ENCODE measurements at places on chromosomes 11 and 22.

DNA sequence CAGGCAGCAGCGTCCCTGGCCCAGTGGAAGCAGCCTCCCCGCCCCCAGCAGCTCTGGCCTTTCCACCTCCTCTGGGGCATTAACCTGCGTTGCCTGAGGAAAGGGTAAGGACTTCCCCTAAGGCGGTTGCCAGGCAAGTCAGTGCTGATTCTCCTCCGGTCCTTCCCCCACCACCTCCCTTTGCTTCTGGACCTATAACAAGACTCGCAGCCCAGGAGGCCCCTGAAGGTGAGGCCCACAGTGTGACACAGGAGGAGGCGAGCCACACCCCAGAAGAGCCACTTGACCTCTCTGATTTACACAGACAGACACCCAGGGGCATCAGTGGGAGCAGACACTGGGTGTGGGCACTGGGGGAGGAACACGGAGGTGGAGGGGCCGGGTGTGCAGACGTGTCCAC is 35.4 kb downstream of the ASCL2 start:
- no peak for DNase-seq

DNA sequence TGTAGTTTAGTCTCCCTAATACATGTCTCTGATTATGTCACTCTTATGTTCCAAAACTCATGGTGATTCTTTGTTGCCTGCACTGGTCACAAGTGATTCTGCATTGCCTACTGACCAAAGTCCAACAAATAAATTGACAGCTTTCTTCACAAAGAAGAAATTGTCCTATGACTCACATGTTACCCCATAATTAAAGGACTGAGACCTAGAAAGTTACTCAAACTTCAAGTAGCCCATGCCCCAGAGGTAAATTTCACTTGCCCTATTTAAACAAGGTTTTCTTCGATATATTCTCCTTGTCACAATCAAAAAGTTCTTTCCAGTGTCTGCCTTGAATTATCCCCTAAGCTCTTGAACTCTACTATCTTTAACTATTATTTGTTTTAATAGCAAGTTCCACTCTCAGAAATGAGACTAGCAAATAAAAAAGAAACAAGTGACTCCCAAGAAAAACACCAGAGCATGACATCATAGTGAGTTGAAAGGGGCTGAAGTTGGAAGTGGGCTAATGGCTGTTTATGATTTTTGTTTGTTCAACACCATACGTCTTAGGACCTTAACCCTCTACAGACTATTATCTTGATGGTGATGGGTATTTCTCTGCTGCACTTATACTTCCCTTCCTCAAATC is 94.5 kb upstream of the BLID start:
- no peak for DNase-seq

- peak; percentile 46 for DNase-seq
These were observed 34.7 kb upstream of the CLNS1A start for GRCh38 chr11:77672264-77672663.

GRCh38 chr11:9643751-9644150 is 20.1 kb upstream of the SWAP70 start:
- DNase-seq = no peak

DNA sequence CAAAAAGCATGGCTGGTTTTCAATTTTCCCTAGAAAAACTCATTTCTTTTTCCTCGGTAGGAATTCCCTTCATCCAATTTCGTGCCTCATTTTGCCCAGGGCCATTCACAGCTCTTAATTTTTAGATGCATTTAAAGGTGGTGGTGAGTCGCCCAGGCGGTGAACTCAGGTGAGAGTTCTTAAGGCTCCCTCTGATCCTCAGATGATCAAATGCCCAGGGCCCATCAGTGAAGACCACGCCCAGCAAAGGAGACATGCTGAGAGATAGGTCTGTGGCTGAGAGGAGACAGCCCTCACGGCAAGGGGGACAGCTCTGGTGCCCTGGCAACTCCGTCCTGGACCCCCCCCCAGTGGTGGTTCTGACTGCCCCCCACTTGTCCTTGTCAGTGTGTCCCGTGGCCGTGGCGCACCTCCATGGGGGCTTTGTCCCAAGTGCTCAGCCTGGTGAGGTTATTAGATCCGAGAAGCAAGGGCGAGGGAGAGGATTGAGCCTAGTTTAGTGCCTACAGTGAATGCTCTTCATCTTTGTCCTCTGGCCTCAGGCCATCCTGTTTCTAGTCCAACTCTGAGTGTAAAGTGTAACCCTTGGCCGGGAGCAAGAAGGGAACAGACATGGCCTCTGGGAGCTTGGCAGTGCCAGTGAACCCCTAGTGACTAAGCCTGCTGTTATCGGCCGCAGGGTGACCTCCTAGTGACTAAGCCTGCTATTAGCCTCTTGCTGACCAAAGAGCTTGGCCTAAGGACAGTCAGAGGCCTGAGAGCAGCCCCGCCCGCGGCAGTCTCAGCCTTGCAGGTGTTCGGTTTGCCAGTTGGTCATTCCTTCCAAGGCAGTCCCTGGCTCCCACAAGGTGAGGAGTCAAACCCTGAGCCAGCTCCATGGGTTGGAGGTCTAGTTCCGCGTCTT is 83.5 kb downstream of the CTTN start:
- DNase-seq = no peak

DNA sequence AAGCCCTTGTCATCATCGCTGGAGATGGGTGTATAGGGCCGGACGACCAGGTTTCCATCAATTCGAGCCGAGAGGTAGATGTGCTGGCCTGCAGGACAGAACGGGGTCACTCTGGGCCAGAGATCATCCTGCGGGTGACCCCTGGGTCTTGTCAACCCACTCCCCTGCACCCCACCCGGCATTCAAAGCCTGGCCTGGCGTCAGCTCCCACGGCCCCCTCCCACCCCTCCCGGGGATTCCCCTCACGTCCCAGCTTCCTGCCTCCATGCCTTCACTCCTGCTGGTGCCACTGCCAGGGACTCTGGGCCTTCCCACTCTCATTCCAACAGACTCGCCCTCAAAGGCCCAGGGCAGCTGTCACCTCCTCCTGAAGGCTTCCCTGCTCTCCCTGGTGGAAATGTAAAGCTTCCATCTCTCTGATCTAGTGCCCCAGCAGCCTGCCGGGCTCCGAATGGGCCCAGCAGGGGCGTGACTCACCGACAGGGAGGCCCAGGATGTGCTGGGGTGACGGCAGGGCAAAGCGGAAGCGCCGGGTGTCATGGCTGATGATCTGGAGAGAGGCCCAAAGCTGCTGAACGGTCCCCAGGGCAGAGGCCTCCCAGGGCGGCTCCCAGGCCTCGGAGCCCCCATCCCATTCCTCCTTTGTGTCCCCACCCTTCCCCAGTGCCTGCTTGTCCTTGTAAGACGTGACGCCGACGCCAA is 9.3 kb downstream of the ATP5MGL start:
- DNase-seq = no peak

DNA sequence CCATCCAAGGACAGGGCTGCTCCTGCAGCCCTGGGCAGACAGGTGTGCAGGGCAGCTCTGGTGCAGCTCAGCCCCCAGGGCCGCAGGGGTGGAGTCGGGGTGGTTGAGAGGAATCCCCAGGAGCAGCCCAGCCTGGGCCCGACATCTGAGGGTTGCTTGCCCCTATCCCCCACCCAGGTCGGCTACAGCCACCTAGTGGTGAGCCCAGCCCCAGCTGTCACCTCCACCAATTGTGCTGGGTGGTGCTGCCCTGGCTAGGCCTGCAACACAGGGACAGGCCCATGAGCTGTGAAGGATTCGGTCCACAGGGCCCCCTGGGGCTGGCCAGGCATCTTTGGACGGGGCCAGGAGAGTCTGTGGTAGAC is 29.6 kb downstream of the RTN4R start:
- peak; percentile 19 for DNase-seq

DNA sequence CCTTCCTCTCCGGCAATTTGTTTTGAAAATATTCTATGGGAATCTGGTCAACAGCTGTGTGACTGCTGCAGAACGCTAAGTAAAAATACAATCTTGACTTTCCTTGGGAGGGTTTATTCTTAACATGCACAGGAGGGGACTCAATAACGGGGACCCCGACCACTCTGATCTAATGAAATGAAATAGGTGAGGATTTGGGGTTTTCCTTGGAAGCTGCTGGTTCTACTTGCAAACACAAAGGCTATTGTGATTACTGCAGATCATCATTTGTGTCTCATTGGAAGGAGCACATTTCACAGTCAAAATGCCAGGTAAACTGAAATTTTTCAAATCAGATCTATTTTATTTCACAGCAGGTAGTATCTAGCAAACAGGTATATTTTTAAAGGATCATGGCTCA is 366.1 kb downstream of the SHANK2 start:
- DNase-seq = no peak

DNA sequence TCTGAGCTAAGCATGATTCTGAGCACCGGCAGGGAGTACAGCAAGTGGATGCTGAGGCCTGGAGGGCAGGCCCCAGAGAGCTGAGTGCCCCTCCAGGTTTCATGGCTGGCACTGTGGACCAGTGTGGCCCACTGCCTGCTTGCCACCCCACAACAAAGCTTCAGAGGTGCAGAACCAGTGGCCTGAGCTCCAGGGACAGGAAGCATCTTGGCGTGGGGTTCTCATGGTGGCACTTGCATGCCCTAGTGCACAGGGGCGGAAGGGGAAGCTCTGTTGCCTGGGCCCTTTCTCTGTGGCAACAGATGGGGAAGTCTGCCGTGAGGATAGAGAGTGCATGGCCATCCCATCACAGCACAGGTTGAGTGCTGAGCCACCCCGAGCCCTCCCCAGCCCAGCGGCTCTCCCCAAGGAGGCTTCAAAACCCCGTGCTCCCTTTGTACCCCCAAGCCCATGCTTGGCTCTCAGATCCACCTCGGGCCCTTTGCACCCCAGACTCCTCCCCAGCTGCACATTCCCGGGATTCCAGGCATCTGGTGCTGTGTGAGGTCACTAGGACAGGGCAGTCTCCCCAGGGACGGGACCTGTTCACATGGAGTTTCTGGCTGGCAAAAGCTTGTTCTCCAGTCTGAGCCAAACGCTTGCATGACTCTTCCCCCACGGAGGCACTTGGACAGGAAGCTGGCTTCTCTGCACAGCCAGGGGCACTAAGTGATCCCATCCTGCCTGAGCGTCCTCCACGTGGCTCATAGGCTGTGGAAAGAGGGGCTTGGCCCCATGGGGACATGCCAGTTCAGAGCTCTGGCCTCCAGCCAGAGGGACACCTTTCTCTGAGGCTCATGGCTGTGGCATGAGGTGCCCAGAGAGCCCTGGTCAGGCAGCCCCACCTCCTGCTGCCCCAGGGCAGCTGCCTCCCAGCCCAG is 4.2 kb downstream of the SLC25A1 start:
- DNase-seq = peak; percentile 77

GRCh38 chr22:23156286-23156685 is 11.0 kb downstream of the RAB36 start:
- no peak for DNase-seq

DNA sequence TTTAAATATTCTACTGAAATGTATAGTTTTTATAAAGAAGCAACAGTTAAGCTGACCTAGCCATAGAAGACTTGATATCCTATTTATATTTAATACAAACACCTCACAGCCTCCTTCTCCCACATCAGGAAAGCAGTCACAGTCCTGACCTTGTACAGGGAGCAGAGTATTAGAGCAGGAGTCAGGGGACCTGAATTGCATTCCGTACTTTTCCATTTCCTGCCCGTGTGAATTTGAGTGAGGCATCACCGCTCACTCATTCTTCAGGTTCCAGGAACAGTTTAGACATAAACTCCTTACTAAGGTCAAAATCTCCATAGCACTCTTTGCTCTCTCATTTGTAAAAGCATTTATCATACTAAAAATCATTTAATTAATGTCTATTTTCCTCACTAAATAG is 482.5 kb upstream of the FAT3 start:
- DNase-seq = no peak

- DNase-seq = no peak
These were observed 6.9 kb downstream of the POU2AF3 start for GRCh38 chr11:111305162-111305802.

- no peak for DNase-seq
These were observed 375 bp downstream of the BSCL2 start for GRCh38 chr11:62706850-62707247.

DNA sequence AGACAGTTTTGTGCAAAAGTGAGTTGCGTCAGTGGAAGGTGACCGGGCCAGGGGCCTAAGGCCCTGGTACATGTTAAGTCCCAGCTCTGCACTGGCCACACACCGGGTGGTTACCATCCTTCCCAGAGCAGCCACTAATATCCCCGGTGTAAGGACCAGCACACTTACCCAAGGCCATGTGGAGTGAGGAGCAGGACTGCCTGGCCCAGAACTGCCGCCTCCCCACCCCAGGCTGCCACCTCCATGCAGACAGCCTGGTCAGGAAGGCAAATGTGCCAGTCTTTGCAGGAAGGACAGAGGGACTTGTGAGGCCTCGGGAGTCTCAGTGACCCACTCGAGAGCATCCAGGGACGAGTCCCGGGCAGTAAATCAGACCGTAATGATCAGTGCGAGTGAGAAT is 102.9 kb downstream of the MORC2 start:
- no peak for DNase-seq

DNA sequence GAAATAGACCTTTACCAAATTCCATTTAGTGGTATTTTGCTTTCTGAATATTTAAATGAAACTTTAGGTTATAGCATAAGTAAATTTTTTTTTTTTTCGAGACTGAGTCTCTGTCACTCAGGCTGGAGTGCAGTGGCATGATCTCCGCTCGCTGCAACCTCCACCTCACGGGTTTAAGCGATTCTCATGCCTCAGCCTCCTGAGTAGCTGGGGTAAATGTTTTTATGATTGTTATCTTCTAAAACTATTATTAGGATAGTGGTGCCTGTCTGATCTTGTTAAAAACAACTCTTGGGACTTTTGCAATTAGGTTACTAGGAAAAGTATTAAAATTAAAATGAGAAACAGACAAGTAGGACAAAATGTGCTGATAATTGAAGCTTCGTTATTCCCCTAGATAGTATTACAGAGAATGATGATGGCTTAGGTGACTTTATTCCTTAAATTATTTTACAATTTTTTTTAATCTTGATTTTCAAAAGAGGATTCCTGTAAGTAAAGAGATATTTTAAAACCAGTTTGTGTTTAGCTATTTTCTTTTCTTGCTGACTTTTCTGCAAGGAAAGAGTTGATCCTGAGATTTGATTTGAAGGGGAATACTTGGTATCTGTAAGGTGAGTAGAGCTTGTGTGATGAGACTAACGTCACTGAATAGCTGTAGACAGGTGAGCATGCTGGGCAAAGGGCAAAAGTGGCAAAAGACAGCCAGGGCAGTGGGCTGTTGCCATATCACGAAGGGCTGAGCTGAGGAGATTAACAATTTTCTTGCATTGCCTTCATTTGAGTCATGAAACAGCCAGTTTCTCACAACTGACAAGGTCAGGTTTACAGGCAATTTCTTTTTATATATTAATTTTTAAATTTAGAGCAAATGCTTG is 20.8 kb downstream of the CRKL start:
- DNase-seq = no peak

- DNase-seq = no peak
These were observed 40.7 kb downstream of the LMO1 start for GRCh38 chr11:8222820-8223512.

GRCh38 chr11:41018224-41018623 is 441.2 kb downstream of the LRRC4C start:
- DNase-seq = no peak

DNA sequence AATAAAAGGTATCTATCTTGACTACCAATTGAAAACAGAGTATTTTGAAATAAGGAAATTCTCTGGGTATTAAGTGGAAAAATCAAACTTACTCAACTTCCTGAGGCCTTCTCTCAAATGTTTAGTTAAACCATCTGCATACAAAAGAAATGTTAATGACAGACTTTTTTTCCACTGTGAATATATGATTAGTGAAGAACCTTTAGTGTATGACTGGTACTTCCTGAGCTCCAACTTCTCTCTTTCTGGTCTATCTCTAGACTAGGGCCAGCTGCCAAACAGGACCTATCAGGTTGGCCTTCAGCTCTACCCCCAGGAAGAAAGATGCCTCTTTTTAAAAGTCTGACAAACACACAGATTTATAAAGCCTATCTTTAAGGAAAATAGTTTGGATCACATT is 68.8 kb upstream of the SCUBE2 start:
- DNase-seq = no peak

GRCh38 chr11:64627371-64627770 is 36.4 kb downstream of the SLC22A12 start:
- no peak for DNase-seq
